Central memory CD4-positive, alpha-beta T cell (primary cell): ENCODE measurements at places on chromosomes 6 and 20.

- DNase-seq = no peak
Measured at GRCh38 chr20:25269833-25270170, 21.9 kb downstream of the PYGB start.

GRCh38 chr6:5729813-5730517 lies 276.8 kb downstream of the NRN1 start:
- DNase-seq = no peak

- DNase-seq = no peak
Measured at GRCh38 chr6:22295145-22295544, 1.7 kb downstream of the PRL start.

- no peak for DNase-seq
Measured at GRCh38 chr20:58352468-58352867, 36.6 kb upstream of the VAPB start.

GRCh38 chr20:4040283-4041179 lies 25.2 kb upstream of the RNF24 start:
- DNase-seq = no peak

- DNase-seq = peak; percentile 62
Measured at GRCh38 chr6:4155848-4156466, 20.6 kb upstream of the ECI2 start.
